Inflammatory macrophage treated with lipopolysaccharide for 4 hours (primary cell): ENCODE measurements at places on chromosomes 4 and X.

GRCh38 chr4:87030755-87031441 is 96.1 kb downstream of the AFF1 start:
- no peak for DNase-seq

DNA sequence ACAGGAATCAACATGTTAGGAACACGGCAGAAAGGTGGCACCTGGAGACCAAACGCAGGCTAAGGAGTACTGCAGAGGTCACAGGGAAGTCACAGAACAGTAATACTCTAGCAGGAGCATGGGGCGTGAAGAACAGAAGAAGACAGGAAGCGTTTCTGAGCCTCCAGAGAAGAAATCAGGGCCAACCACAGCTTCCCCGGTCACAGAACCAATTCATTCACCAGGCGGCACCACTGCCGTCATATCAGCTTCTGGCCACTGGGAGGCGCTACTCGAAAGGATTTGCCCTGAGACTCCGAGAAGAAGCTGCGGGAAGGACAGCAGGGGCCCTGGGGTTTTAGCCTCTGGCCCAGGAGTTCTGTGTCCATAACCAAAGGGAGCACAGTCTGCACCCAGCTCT is 78.0 kb upstream of the DRD5 start:
- peak; percentile 64 for DNase-seq

DNA sequence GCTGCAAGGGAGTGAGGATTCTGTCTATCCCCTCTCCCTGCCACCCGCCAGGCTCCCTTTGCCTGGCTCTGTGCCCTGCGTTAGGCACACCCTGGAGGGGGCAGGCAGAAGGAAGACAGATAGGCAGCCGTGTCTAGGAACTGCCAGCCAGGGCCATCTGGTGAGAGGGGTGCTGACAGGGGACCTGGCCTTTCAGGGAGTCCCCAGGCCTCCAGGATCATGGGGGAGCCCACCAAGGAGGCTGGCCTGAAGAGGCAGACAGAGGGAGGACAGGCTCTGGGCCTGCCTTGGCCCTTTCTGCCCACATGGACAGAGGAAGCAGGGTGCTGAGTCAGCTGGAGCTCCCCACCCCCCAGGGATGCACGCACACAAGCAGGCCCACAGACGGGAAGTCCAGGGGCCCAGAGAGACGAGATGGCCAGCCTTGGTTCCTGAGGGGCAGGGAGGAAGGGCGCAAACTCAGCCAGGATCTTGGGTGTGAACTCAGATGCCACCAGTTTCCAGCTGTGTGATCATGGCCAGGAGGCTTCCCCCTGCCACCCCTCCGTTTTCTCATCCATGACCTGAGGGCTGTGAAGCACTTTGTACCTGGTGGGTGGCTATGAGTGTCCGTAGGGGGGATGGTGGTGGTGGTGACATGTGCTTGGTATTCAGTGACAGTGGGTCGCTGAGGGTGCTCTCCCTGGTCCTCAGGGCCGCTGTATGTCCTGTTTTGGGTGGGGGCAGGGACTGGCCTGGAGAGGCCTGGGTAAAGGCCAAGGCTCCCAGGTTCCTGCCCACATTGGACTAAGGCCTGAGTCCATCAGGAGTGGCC is 1.8 kb downstream of the SH3BP2 start:
- peak; percentile 76 for DNase-seq

- DNase-seq: no peak
Measured at GRCh38 chr4:38687571-38688011, 23.6 kb downstream of the KLF3 start.

- DNase-seq: no peak
Measured at GRCh38 chrX:48001260-48001659, 2.5 kb downstream of the ZNF182 start.

DNA sequence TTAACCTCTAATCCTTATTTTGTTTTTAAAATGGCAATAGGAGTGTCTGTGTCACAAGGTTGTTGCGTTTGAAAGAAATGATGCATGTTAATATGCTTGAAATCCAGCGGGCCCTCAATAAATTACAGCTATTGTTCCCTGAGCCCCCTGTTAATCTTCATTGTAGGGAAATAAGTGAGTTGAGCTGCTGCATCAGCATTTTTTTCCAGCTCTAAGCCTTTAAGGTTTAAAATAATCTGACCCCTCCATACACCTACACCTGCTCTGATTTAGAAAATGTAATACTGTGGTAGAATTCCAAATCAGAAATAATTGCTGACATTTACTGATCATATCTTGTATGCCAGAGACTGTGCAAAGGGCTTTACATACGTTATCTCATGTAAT is 2.6 kb upstream of the MSMO1 start:
- DNase-seq: no peak

- DNase-seq: peak; percentile 71
Measured at GRCh38 chr4:74524985-74525384, 80.0 kb downstream of the AREG start.

- DNase-seq: no peak
Measured at GRCh38 chr4:166422475-166422874, 549.4 kb downstream of the TLL1 start.

DNA sequence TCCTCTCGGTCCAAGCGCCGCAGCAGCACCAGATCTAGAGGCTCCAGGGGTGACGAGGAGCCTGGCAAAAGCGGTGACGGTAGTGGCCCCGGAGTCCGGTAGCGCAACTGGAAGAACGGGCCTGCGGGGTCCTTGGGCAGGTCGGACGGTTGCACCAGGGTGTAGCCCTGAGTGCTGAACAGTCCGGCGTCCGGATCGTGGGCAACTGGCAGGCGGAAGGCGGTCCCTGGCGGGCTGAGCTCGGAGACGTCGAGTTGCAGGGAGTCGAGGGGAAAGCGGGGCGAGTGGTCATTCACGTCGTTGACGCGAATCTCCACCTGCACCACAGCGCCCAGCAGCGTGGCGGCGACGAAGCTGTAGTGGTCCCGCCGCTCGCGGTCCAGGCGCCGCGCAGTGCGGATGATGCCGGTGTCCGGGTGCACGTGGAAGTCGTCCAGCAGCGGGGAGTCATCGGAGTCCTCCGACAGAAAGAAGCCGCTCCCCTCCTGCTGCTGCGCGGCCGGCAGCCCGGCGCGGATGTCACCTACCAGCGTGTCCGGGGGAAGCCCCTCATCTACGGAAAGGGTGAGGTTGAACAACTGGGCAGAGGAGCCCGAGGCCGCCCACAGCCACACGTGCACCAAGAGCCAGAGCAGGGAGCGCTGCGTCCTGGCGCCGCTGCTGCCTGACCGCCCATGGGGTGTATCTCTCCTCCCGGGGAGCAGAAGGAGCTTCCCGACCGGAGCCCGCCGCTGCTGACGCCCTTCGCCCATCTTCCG is 837 bp downstream of the DCHS2 start:
- no peak for DNase-seq

DNA sequence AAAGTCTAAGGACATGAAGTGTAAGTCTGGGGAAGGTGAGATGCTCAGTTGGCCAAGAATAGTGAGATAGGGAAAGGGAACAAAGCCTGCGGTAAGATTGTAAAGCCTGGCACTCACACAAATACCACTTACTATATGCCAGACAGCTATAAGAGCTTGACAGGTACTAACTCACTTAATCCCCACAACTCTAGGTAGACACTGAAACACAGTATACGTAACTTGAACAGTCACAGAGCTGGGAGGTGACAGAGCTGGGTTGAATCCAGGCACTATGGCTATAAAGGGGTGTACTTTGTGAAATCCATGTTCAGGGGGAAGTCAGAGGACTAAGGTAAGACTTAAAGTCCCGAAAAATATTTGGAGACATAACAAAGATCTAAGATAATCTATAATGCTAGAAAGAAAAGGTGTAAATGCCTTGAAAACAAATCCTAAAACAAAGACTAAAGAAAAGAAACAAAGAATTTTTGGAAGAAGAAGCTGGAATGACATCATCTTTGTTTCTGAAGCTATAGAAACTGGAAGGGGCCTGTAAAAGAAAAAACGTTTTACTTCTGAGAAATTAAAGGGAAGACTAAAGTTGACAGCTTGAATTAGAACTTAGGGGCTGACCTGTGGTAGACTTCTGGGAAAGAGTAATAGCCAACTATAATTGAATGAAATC is 172.5 kb downstream of the PPP3CA start:
- DNase-seq: peak; percentile 28

- DNase-seq: no peak
Measured at GRCh38 chr4:47219586-47219985, 188.2 kb downstream of the GABRB1 start.

- no peak for DNase-seq
Measured at GRCh38 chr4:125444166-125444565, 129.4 kb downstream of the FAT4 start.

DNA sequence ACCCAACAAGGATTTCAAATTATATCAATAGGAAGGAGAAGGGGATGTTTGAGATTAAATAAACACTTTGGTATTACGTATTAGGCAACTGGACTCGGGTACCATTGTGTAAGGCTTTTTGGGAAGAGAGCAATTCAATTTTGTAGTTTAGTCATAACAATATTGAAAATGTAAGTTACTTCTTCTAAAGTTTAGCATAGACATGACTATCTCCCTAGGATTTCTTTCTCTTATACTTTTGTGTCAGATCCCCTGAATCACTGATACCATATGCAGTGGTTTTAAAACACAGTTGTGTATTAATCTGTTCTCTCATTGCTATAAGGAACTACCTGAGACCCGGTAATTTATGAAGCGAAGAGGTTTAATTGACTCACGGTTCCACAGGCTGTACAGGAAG is 123.8 kb upstream of the FAM9C start:
- DNase-seq: peak; percentile 80

GRCh38 chr4:137762591-137762990 is 230.3 kb upstream of the PCDH18 start:
- DNase-seq: no peak

- no peak for DNase-seq
Measured at GRCh38 chrX:123201720-123202119, 17.6 kb downstream of the GRIA3 start.

DNA sequence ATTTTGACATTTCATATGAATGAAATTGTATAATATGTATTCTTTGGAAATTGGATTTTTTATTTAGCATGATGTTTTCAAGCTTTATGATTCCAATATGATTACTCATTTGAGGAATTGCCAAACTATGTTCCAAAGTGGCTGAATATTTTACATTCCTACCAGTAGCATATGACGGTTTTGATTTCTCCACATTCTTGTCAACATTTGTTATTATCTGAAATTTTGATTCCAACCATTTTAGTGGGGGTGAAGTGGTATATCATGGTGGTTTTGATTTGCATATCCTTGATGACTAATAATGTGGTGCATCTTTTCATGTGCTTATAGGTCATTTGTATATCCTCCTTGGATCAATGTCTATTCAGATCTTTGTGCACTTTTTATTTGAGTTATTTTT is 2.6 kb upstream of the BEX1 start:
- no peak for DNase-seq

DNA sequence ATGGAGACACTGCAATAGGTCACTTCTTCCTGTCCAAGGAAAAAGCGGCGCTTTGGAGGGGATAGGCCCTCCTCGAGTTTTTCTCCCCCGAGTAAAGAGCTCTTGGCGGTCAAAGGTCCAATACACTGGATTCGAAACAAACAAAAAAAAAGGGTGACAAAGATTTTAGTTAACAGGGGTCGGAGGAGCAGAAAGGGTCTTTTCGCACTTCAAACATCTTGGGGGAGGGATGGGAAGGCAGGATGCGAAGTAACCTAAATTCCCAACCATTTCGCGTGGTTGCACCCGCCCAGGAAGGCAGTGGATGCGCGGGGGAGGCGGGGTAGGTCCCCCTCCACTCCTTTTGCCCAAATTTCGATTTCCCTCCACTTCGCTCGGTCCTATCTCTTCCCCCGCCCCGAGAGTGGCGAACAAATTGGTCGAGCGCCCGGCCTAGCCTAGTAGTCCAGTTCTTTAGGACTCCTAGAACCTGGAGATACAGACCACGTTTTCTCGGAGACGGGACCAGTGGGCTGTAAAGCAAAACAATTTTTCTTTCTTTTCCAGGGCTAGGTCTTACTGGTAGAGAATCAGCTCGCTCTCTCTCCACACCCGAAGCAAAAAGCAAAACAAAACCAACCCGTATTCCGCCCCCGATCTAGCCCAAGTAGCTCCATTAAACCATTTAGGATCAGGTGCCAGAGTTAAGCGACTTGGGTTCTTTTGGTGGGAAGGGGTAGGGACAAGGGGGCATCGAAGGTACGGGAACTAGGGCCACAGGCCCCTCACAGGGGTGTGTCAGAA is 2.0 kb upstream of the STAG2 start:
- DNase-seq: no peak

DNA sequence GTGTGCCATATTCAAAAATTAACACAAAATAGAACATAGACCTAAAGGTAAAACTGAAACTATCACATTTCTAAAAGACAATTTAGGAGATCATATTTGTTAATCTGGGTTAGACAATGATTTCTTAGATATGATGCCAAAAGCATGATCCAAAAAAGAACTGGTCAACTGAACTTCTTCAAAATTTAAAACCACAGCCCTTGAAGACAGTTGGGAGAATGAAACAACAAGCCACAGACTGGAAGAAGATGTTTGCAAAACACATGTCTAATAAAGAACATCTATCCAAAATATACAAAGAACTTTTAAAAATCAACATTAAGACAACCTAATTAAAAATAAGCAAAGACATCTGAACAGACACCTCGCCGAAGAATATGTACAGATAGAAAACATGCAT is 19.5 kb downstream of the COMMD8 start:
- no peak for DNase-seq

DNA sequence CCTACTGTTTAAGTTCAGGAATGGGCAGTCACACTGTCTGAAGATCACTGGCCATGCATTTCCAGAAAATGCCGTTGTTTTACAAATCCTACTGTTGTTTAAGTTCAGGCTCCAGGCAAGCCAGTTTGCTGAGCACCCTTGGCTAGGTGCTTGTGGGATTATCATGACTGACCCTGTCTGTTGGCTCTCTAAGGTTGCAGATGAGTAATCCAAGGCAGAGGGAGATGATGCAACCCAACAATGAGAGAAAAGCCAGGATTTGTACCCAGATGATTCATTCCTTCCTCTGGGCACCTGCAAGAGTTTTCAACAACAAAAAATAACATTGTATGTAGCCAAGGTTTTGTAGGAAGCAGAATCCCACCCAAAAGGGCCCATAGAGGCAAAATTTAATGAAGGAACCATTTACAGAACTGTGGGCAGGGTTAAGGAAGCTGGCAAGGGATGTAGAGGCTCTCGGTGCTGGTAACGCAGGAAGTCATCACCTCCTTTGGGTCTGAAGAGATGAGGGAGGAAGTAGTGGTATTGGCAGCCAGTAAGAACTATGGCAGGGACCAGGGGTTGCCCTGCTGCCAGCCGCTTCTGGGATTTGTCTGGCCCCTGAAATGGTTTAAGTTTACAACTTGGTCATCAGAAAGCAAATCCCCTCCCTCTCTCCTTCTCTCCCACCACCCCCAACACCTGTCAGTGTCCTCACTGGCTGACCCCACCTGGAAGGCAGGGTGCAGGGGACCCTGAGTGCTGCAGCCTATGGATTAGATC is 54.8 kb downstream of the MSX1 start:
- DNase-seq: no peak

GRCh38 chr4:57371671-57372070 is 261.5 kb upstream of the IGFBP7 start:
- no peak for DNase-seq

GRCh38 chr4:109119852-109120251 is 182.6 kb downstream of the COL25A1 start:
- DNase-seq: no peak

DNA sequence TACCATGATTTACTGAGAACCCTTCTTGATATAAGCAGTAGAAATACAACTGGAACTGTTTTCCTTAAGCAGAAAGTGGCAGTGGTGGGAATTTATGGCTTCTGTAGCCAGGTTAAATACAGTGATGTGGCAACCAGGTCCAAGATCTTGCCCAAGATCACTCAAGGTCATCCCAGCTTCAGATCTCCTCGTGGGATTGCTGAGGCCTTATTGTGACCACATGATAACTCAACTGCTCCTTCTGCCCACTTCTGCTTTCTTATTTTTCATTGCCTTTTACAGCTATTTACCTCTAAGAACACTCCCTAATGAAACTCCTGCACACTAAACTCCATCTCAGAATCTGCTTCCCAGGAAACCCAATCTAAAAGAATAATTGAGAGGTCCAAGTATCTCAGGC is 12.4 kb upstream of the CYBB start:
- DNase-seq: peak; percentile 48
